ENCODE measurements at places on chromosomes 5 and 9. TPM values are rescaled to one million over a fixed set of nuclear protein-coding genes. Genes with fewer than 3 reads are reported as not detected.
A peak's percentile ranks its signal among the peaks of the same experiment; 100 is the strongest.

PCDHGB6 gene
- 11.6 TPM for total RNA-seq

FCN2 gene
- 2.6 TPM for total RNA-seq

GPSM1 gene
- 24.6 TPM for total RNA-seq

FGF1 gene
- 0.98 TPM for total RNA-seq

DMRT3 gene
- not detected for total RNA-seq

CDC23 gene
- 21.8 TPM for total RNA-seq

RASGRF2 gene
- total RNA-seq = 4.3 TPM

IL13 gene
- total RNA-seq = not detected

NDST1 gene
- total RNA-seq = 80.7 TPM

DNA sequence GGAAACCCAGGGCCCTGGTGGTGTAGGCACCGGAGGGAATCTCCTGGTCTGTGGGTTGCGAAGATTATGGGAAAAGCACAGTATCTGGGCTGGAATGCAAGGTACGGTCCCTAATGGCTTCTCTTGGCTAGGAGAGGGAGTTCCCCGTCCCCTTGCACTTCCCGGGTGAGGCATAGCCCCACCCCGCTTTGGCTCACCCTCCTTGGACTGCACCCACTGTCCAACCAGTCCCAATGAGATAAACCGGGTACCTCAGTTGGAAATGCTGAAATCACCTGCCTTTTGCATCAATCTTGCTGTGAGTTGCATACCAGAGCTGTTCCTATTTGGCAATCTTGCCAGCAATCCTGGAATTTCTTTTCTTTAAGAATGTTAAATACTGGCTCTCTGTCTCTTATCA lies 1429.1 kb downstream of the MAT2B start:
- no peak for DNase-seq

DNA sequence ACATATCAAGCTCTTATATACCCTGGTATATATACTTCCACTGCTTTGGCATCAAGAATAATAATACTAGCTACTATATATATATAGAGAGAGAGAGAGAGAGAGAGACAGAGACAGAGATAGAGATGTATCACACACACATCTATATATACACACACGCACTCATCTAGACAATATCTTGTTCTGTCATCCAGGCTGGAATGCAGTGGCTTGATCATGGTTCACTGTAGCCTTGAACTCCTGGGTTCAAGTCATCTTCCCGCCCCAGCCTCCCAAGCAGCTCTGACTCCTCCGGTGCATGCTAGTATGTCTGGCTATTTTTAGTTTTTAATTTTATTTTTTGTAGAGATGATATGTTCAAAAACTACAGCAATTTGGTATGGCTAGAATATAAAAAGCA lies 22.5 kb downstream of the ANKHD1 start:
- no peak for DNase-seq

GRCh38 chr9:133149130-133150015 lies 14.3 kb downstream of the GBGT1 start:
- peak; percentile 89 for DNase-seq

- no peak for DNase-seq
Measured at GRCh38 chr5:56543441-56544388, 271.6 kb upstream of the MAP3K1 start.

GRCh38 chr9:78021697-78022096 lies 9.9 kb downstream of the GNAQ start:
- DNase-seq = peak; percentile 51

GRCh38 chr5:122062205-122062604 lies 15.9 kb downstream of the LOX start:
- no peak for DNase-seq

DNA sequence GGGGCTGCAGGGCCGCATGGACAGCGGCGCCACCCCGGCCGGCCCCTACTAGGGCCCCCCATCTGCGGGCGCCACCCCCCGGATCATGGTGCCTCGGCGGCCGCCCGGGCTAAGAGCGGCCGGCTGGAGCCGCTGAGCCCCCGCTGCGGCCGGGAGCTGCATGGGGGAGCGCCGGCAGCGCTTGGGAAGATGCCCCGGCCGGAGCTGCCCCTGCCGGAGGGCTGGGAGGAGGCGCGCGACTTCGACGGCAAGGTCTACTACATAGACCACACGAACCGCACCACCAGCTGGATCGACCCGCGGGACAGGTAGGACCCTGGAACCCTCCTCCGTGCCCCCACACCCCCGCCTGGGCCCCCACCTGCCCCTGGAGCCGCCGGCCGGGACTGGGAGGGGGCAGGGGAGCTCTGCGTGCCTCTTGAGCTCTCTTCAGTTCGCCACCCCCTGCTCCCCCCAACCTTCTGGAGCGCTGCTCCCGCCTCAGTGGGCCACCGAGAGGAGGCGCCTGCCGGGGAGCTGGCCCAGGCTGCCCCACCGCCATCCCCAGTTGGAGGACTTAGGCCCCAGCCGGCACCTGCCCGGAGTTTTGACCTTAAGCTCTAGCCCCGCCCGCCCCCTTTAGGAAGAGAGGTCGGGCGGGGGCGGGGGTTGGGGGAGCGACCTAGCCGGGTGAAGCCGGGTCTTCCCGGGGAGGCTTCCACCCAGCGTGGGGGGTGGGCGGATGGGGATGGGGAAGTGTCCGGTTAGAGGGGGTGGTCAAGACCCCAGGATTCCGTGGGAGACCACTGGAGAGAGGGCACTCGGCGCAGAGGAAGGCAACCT lies 730 bp downstream of the WWC1 start:
- DNase-seq = no peak

- no peak for DNase-seq
Measured at GRCh38 chr9:35490155-35490909, 421 bp downstream of the RUSC2 start.

DNA sequence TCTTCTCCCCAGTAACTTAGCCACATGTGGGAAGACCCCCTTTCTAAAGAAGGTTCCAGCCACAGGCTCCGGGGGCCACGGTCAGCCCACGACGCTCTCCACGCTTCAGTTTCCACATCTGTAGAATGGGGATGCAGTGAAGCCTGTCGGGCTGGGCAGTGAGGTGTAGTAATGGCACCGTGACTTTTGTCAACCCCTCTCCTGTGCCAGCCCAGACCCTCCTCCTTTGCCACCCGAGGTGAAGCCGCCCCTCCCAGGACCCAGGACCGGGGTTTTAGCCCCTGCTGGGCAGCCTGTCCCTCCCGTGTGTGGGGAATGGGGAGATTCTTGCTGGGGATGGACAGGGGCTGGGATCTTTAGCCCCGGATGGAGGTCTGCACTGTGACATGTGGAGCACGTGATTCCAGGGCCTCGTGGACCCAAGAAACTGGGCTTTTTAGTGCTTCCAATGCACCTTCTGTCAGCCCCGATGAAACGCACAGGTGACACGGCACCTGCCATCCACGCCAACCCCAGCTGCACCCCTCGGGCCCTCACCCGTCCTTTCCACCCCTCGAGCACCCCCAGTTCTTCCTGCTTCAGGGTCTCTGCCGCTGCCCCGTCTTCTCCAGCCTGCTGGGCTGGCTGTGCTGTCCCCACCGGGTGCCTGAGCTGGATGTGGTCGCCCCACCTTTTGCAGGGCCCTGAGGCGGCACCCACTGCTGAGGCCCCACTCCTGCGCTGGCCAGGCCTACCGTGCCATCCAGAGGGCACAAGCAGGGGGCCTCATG lies 13.4 kb upstream of the RNU6ATAC start:
- DNase-seq = no peak

- DNase-seq = no peak
Measured at GRCh38 chr5:110306650-110307049, 419.8 kb downstream of the TMEM232 start.

DNA sequence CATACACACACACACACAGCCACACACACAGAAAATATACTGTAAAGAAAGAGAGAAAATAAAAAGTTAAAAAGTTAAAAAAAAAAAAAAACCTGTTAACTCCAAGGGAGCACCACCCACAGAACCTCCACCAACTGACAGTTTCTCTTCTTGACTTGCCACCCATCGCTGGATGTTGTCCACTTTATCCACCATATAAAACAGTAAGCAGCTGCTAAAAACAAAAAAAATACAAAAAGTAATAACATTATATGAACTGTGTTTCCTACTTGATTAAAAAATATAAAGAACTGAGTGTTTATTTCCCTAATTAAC lies 1.2 kb downstream of the PURA start:
- DNase-seq = no peak

DNA sequence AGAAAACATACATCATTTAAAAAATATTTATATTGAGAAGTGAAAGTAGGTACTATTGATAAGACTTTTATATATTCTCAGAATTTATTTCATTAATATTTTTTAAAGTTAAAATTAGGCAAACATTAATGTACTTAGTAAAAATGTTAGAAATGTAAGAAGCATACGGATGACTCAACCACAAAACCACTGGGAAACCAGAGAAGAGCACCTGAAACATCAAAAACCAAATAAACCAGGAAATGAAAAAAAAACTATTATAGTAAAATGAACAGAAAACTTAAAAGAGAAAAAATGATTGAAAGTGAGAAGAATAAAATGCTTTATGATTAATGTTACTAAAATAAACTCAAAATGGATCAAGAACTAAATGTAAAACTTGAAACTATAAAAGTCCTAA lies 233.2 kb upstream of the DAB2 start:
- no peak for DNase-seq

DNA sequence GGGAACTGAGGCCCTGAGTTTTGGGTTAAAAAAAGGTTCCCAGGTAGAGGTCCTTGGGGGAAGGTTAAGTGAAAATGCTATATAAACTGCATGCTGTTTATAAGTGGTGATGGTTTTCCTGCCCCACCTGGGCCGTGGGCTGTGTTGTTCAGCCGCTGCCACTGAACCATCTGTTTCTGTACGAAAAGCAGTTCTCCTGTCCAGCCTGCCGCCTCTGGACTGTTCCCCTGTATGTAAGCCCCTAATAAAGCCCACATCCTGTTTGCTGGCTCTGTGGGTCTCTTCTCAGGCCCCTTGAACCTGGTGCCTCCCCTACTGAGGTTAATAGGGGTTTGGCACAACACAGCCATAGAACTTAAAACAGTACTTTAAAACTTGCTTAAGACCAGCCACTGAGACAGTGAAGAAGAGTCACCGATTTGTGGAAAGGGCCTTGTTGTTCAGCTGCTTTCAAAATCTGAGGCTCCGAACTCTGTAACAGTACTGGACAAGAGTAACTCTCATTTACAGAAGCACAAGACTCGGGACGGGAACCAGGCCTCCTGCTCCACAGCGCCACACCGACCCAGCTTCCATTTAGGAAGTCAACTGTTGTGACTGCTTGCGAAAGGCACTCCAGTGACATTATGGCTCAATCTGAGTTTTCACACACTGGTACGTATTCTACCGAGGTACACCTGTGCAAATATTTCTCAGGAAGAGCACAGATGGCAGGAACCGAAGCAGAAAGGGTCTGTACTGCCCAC lies 192.5 kb downstream of the CDK5RAP2 start:
- DNase-seq = no peak

DNA sequence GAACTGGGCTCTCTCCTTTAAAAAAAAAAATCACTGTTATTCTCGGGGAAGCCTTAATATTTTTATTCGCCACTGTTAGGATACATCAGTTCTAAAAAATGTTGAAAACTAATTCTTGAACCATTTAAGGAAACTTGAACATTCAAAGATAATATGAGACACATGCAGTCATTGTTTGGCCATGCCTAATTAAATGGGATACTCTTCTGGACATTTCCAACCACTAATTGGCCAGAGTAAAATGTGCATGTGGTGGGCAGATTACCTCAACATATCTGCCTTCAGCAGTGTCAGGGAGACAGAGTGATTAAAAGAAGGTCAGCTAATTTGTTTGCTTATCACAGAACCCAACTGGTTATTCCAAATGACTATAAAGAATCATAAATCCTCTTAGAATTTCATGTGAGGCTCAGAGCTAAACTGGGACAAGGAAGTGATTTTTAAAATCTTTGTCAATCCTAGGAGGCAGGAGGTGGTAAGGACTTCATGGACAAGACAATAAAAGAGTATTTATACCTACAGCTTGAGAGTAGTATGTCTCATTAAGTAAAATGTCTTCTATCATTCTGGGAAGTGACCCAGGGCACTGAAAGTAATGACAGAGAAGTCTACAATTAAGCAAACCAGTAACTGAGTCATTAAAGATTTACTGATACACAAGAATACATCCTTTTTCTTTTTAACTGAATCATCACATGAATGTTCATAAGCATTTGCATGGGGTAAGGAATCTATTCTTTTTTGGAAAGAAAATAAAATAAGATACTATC lies 242.9 kb upstream of the TRPM3 start:
- DNase-seq = no peak

- no peak for DNase-seq
Measured at GRCh38 chr9:119951090-119951489, 581.9 kb upstream of the BRINP1 start.

- DNase-seq = no peak
Measured at GRCh38 chr9:97848215-97848479, 4.9 kb upstream of the FOXE1 start.

DNA sequence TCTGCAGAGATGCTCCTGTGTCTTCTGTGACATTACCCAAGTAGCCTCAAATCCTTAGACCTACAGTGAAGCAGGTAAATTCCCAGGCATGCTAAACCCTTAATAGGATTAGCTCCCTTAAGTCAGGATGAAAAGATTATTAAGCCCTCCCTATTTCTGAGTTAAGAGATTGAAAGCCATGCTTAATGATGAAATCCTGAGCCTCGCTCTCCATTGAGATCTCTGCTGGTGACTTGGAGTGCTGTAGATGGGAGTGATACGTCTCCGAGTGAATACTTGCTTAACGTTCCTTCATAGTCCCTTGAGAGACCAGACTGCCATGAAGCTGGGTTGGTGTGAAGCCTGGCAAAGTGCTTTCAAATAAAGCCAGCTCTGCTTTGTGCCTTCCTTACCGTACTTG lies 34.2 kb downstream of the AOPEP start:
- DNase-seq = no peak

Measured in mucosa of gallbladder (tissue), 1 donor.